ENCODE measurements at places on chromosomes 2 and 18. TPM values are rescaled to one million over a fixed set of nuclear protein-coding genes. Genes with fewer than 3 reads are reported as not detected.

DNA sequence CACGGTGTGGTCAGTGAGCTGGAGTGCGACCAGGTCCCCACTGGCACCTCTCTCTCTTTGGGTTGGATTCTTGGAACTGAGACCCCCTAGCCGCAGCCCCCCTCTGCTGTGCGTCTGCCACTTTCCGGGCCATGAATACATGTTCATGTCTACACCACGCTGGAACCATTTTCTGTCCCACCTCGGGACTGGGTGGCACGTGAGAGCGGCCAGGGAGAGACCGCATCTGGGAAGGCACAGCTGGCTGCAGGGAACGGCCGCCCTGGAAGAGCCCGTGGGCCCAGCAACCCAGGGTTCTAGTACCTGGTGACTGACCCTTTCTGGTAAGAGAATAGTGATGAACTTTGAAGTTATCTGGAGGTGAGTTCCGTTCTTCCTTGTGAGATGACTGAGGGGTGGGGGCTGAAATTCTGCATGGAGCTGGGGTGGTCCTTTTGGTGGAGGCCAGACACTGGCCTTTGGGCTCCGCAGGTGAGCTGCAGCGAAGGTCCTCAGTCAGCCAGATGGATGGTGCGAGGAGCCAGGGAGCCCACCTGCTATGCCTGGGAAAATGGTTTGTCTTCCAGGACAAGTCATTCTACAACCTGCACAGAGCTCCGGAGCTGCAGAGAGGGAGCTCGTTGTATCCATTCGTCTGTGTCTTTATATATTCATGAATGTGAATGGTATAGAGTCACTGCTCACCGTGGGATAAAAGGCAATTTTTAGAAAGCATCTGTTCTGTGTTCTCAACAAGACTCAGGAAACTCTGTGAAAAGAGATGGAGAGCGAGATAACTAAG, 223.5 kb downstream of the NDUFA10 start:
- peak; percentile 20 for DNase-seq

Gene TNFRSF11A
- 46.1 TPM for total RNA-seq

Gene CFAP53
- not detected for total RNA-seq

DNA sequence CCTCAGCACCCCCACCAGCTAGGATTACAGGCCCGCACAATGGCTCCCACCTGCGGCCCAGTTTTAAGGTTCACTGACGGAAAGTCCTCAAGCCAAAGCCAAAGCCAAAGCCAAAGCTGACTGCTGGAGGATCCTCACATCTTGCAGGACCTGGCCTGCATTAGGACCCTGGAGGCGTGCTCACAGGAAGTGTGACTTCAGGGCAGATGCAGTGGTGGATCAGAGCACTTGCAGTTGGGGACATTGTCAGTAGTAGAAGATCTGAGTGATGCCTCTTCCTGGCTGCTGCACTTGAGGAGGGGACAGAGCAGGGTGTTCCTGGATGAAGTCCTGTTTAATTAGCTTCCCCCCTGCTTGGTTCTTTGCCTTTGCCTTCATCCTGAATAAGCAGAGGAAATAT, 69.0 kb upstream of the ALPP start:
- DNase-seq: no peak

Gene GPAT2
- 13.6 TPM for total RNA-seq

Gene C2orf81
- total RNA-seq: 2.7 TPM

DNA sequence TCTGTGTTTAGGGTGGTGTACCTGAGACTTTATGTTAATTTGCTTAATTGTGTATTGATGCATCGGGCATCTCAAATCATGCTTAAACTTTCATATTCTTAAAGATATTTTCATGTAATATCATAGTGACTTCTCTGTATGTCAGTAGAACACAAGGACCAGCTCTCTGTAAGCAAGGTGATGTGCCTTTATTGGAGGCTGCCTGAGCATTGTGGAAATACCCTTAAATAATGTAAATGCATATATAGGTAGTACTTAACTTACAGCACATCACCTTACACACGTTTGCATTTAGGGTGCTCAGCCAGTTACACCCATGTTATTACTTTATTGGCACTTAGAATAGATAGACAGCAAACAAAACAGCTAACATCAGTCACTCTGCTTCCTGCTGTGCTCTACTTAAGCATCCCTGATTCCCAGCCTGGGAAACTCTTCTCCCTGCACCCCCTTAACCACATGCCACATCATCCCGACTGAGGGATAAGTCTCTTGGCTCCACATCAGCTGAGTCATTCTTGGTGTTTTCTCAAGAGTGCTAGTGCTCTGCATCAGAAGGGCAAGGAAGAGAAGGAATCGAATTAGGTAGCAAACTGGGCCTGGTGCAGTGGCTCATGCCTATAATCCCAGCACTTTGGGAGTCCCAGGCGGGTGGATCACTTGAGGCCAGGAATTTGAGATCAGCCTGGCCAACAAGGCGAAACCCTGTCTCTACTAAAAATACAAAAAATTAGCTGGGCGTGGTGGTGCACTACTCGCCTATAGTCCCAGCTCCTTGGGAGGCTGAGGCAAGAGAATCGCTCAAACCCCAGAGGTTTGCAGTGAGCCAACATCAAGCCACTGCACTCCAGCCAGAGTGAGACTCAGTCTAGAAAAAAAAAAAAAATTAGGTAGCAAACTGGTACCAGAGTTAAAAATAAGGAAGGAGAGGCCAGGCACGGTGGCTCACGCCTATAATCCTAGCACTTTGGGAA, 108.7 kb downstream of the MAP3K20 start:
- peak; percentile 58 for DNase-seq

Gene CHRNG
- not detected for total RNA-seq

Gene OR6B2
- not detected for total RNA-seq

GRCh38 chr2:236210536-236210935, 42.4 kb upstream of the GBX2 start:
- no peak for DNase-seq

Gene SLC9A4
- total RNA-seq: not detected

Gene GALR1
- total RNA-seq: under 0.01 TPM

Gene SNED1
- total RNA-seq: 20.5 TPM

DNA sequence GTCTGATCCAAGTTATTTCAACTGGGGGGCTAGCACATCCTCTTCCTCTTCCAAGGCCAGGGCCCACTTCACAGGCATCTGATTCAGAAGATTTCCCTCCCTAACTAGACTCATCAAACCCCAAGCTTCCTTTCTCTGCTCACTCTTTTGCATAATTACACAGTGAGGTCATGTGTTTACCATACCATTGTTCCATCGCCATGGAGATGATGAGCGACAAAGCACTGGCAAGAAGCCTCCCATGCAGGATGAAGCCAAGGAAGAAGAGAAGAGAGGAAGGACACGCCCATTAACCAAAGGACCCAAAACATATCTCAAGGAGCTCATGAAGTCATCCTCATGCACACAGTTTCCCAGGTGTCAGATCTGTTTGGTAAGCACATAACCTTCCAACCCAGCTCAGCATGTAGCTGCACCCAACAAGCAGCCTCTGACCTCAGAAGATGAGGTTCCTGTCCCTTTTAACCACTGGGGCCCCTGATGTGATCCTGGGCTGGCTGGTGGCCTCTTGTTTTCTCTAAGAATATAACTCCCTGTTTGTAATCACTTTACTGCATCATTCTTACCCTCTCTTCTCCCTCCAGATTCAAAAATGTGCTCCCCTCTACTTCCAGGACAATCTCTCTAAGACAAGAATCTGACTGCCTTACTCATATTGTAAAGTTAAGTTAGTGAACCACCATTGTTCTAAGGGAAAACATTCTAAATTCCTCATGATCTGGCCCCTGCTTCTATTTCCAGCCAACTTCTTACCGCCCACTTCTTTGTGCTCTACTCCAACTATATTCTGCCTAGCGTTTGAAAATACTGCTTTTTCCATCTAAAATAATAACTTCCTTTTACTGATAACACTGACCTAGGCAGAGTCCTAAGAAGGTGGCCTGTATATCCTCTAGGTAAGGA, 190.1 kb downstream of the TTC32 start:
- DNase-seq: peak; percentile 83

GRCh38 chr2:230914886-230915285, 10.2 kb downstream of the GPR55 start:
- no peak for DNase-seq

Gene PIEZO2
- 0.89 TPM for total RNA-seq

- no peak for DNase-seq
These were observed 125.8 kb downstream of the LAMA3 start for GRCh38 chr18:23814991-23815614.

Gene CFC1
- total RNA-seq: not detected

DNA sequence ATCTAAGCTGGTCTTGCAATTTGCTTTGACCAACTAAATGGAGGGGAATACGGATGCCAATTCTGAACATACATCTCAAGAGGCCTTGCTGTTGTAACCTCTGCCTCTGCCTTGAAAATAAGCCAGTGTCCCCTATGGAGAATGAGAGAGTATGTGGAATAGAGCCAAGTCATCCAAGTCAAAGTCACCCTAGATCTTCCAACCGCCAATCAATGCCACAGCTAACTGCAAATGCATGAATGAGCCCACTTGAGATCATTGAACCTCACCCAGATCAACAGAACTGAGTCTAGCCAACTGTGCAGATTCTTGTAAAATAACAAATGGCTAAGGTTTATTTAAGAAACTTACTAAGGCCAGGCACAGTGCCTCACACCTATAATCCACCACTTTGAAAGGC, 139.8 kb upstream of the TANK start:
- no peak for DNase-seq

DNA sequence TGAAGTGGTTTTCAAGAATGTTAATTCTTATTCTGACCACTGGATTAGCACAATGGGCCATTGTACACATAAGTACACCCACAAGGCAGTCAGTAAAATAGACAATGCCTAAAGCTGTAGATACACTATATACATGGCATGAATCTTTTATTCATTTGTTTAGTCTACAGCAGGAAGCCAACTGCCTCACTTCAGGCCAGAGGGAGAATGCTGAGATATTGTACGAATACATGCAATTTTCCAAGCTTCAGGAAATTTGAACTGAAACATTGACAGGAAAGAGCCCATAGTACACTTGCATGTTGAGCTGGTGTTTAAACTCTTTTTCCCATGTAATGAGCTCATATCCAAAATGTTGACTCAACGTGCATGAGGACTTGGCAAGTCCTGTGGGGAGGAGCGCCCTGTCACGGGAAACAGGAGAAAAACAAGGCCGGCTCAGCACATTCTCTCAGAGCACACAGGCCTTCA, 111.6 kb upstream of the CYP1B1 start:
- DNase-seq: peak; percentile 91

DNA sequence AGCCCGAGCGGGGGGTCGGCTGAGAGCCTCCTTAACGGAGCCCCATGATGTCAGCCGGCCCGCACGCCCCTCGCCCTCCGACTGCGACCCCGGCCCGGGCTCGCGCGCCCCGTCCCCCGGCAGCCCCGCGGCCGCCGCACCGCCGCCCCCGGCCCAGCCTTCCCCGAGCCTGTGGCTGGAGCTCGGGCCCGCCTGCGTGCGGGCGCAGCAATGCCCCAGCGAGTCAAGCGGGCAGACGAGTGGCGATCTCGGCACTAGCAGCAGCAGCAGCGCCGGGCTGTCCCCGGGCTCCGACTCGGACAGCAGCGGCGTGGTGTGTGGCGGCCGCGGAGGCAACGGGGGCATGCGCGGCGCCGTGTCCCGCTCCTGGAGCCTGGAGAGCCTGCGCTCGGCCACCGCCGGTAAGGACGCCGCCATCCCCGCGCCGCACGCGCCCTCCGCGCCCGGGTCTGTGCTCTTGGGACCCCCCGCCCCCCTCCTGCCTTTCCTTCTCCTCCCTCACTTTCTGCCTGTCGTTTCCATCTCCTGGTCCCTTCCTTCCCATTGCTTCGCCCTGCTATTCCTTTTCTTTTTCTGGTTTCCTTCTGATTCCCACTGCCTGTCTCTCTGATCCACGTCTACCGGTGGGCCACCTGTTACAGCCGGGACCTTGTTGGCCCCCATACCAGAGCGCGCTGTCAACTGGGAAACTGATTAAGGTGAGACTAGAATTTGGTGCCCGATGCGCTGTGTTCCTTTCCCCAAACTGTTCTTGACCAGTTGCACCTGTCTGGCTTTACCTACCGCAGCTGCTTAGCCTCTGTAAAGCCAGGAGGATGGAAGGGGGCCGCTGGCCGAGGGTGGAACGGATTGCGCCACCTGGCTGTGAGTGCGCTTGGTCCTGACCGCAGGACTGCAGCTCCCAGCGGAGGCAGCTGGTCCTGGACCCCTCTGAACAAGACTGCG, 127.4 kb downstream of the ARHGEF4 start:
- no peak for DNase-seq

GRCh38 chr18:51110073-51110797, 80.2 kb downstream of the SMAD4 start:
- peak; percentile 81 for DNase-seq

Gene MOGAT1
- total RNA-seq: not detected

GRCh38 chr2:112846031-112846430, 9.5 kb upstream of the IL1B start:
- no peak for DNase-seq

GRCh38 chr18:14922965-14923565, 175.1 kb downstream of the ANKRD30B start:
- DNase-seq: no peak

DNA sequence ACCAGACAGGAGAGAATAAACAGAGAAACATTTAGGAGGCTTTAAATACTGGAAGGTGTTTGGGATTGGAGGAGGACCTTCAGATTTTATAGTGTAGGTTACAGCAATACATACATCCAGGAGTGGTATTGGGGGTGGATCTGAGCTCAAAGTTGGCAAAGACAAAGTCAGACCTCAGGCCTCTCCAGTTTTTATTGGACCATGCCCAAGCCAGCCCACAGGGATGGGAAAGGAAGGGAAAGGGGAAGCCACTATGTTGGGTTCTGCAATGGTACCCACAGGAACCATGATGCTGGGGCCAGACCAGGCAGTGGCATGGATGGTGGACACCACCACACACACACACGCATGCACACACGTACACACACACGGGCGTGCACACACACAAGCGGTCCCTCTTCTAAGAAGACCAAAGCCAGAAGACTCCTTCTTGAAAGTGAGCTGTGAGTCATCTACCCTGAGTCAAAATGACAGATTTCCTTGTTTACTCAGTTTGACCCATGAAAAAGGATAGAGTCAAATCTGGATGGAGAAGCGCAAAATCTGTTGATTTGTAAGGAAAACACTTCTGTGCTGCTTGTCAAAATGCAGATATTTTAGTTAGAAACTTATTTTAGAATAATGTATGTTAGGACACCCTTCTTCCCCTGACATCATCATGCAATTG, 87.9 kb downstream of the TRABD2A start:
- no peak for DNase-seq

DNA sequence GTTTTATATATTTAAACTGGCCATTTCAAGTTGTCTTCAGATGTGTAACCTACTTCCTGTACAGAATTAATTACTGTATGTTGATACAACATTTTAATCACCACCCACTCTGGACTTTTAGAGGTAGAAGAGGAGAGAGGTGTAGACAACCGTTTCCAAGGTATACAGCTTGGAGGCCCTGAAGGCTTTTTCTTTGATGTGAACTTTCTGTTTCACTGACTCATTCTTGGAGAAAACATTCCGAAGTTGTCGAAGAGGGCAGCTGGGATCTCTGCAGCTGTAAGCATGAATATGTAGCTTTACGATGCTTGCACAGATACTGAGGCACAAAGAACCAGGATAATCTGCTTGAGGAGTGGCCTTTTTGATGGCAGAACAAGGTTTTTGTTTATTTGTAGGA, 137.0 kb downstream of the NCKAP5 start:
- no peak for DNase-seq

GRCh38 chr2:8535821-8536685, 145.8 kb upstream of the ID2 start:
- DNase-seq: no peak
